ENCODE measurements at places on chromosomes 2 and 18. TPM values are rescaled to one million over a fixed set of nuclear protein-coding genes. Genes with fewer than 3 reads are reported as not detected.

Gene OTX1
- polyA plus RNA-seq: 0.11 TPM

Gene HOXD13
- polyA plus RNA-seq: not detected

Gene SULT1C4
- polyA plus RNA-seq: 3.3 TPM

Gene TRABD2A
- polyA plus RNA-seq: 0.78 TPM

Gene TUBA3E
- not detected for polyA plus RNA-seq

Gene ANKRD36C
- polyA plus RNA-seq: 1.1 TPM

Gene NCK2
- polyA plus RNA-seq: 27.2 TPM

Gene DSC2
- polyA plus RNA-seq: 2.8 TPM

Gene ZNF892
- polyA plus RNA-seq: 0.34 TPM

Gene GPAT2
- 7.9 TPM for polyA plus RNA-seq

Gene SLC9A2
- 0.59 TPM for polyA plus RNA-seq

Gene TANC1
- 4.9 TPM for polyA plus RNA-seq

Data from adipose tissue (tissue), 3 donors.